ENCODE measurements at places on chromosomes 11 and 22.

DNA sequence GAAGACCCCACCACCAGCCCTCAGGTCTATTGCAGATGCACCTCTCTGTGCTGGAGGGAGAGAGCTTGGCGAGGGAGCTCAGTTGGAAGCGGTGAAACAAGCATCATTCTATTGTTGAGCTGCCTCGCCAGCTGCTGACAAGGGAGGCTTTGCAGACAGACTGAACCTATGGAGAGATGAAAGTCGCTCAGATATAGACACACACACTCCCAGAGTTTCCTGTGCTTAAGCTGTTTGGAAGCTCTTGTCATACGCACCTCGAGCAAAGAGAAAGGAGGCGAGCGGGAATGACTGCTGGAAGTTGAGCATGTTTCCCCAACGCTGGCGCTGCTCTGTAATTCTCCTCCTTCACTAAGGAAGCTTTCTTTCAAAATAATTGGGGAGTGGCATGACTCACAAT lies 126.1 kb downstream of the TRIM29 start:
- DNase-seq: no peak

GRCh38 chr11:72730243-72730642 lies 22.0 kb downstream of the ARAP1 start:
- no peak for DNase-seq

DNA sequence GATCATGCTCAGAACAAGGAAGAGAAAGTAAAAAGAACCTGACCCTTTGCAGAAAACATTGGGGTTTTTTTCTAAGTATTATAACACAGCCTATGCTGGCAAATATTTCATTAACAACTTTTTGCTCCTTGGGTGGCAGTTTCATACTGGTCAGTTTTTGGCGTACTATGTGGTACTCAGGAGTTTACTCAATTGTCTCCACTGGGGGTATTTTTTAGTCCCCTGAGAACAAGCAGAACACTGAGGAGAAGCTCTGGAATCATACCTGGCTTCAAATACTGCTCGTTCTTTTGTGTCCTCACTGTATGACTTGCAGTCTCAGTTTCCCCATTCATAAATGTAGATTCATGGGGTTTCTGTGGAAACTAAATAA lies 90.4 kb downstream of the SERGEF start:
- no peak for DNase-seq

- no peak for DNase-seq
Measured at GRCh38 chr11:125407046-125407445, 89.0 kb downstream of the FEZ1 start.

GRCh38 chr11:69189059-69189458 lies 33.3 kb downstream of the SMIM38 start:
- DNase-seq: no peak

Measured in K562 (cell line).